M059J (cell line): ENCODE measurements at places on chromosomes 4 and X. TPM values are rescaled to one million over a fixed set of nuclear protein-coding genes. Genes with fewer than 3 reads are reported as not detected.

GRCh38 chr4:54742636-54743399, 85.1 kb downstream of the KIT start:
- DNase-seq, result no peak

Gene IL3RA
- not detected in 2 replicates for total RNA-seq

DNA sequence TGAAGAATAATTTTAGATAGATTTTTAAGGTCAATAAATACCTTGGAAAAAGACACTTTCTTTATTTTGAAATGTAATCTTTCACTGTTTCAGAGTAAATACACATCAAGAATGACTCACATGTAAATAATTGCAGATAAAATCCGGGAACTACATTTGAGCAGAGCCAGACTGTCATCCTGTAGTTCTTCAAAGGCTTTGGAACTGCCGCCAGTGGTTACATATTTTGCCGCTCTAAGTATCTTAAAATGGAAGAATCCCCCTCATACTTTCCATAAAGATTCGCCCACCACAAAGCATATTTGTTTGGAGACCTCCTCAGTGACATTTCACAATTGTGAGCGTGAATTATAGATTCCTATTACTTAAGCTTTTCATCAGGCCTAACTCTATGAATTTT, 607.8 kb upstream of the ZFP42 start:
- DNase-seq, result peak; percentile 55

Gene TMSB15C
- total RNA-seq, result 3.5 and 7.8 TPM in 2 replicates

Gene PLP2
- 147 and 217 TPM in 2 replicates for total RNA-seq

Gene AMMECR1
- total RNA-seq, result 18.5 and 29.5 TPM in 2 replicates

DNA sequence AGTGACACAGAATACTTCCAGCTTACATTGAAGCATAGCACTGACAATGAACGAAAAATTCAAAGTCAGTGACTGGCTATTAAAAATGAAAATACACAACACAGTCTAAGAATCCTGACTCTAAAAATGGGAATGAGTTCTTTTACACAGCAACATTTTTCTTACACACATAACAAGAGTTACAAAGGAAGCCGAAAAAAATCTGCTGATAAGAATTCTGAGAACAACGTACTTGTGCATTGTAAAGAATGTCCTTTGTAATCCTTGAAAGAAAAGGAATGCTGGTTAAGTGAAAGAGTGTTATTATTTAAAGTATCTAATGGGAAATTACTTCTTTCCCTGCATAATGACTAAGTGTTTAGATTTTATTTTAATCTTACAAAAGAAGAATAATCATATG, 199.4 kb downstream of the PRDM5 start:
- no peak for DNase-seq

Gene TMEM255A
- 1.9 and 2.6 TPM in 2 replicates for total RNA-seq

Gene TCEAL9
- total RNA-seq, result 261 TPM in 2 replicates

Gene CT45A2
- not detected in 2 replicates for total RNA-seq

- peak; percentile 57 for DNase-seq
Measured at GRCh38 chr4:47668810-47669408, 169.0 kb downstream of the CORIN start.

DNA sequence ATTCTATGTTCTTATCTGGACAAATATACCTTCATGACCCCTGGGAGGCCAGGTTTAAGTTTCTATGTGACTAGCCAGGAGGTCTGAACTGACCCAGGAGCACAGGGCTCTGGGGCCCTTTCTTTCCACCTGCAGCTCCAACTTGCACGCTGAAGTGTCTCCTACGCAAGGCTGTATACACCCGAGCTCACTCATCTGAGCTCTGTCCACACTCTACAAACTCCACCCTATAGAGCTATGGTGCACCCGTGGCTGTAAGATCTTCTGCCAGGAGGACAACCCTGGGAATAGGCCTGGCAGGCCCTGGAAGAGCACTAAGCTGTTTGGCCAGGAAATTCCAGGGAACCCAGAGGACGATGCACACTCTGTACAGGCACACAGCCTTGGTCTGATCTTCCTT, 60.6 kb upstream of the ATOH1 start:
- no peak for DNase-seq

Gene MAGEA1
- 8.0 and 11.7 TPM in 2 replicates for total RNA-seq

DNA sequence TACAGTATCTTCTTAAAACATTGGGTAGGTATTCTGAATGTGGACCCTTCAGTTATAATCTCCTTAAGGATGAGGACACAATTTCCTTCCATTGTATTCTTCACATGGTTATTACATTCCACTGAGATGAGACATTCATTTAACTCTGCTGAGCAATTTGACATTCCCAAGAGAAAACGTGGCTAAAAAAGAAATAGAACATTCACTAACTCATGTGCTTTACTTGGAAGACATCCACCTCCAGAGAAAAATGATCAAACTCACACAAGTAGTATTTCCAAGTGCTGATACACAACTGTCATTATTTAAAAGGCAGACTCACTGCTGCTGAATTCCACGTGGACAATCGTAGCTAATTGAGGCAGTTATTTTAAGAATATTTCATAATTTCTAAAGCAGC, 227.9 kb upstream of the ANKRD50 start:
- DNase-seq, result peak; percentile 92

DNA sequence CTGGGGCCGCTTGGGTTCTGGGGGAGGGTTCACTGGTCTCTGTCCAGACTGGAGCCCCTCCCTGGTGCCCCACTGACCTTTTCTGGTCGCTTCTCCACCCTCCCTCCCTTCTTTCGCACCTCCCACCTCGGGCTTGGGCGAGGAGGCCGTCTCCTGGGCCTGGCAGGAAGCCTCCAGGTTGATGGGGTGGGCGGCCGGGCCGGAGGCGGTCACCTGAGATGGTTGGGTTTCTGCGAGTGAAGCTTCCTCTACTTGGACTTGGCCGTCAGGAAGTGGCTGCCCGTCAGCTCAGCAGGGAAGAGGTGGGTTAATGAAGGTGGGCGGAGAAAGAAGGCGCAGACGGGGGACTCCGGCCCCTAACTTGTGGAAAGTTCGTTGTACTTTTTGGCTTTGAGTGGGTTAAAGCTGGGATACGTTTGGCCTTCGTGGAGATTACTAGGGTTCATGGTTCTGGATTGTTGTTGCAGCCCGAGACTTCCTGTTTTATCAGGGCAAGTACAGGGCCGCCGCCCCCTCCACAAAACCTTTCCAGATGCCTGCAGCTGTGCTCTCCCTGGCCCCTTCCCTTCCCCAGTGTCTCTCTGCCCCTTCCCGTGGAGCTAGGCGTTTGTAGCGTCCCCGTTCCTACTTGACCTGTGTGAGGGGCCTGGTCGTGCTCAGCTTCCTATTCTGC, 1.2 kb downstream of the AKAP17A start:
- no peak for DNase-seq

DNA sequence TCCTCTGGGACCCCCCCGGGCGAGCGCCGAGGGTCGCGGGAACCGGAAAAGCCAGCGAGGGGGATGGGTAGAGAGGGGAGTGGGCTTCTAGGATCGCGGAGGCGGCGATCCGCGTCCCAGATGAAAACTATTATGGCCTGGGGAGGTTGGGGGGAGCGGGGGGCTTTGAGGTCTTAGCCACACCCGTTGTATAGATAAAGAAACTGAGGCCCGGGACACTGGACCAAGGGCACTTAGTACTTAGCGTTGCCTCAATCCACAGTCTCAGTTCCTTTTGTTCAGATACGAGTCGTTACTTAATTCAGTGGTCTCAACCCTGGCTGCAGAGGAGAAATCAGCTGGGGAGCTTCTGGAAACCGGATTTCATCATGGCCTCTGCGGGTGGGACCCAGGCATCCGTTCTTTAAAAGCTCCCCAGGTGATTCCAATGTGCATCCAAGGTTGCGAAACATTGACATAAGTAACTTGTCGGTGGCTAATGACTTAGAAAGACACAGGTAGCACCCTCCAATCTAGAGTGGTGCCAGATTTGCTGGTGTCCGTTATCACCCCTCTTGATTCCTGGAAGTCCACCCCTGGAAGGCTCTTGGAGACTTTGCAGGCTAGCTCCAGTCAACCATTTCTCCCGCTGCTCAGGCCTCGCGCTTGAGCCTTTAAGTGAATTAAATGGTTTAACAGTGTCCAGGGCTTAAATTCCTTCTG, 90.7 kb downstream of the GEMIN8 start:
- no peak for DNase-seq

DNA sequence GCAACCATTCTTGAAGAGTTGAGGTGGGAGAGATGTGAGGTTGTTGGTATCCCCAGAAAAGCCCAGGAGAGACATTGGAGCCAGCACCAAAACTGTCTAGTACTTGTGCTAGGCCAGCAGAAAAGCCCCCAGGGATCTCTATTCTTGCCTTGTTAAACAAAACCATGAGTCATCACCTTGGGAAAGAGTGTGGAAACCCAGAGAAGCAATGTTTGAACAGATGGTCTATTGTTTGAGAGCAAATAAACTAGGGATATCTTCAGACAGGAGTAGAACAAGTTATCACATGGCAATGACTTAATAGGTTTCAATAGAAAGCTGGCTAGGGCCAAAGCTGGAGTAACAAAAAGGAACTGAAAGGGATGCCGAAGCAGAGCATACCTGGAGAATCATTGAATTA, 195.7 kb upstream of the CASK start:
- DNase-seq, result peak; percentile 93

Gene DMRTC1B
- total RNA-seq, result not detected in 2 replicates

- DNase-seq, result peak; percentile 13
Measured at GRCh38 chr4:24971192-24971591, 58.4 kb upstream of the CCDC149 start.

DNA sequence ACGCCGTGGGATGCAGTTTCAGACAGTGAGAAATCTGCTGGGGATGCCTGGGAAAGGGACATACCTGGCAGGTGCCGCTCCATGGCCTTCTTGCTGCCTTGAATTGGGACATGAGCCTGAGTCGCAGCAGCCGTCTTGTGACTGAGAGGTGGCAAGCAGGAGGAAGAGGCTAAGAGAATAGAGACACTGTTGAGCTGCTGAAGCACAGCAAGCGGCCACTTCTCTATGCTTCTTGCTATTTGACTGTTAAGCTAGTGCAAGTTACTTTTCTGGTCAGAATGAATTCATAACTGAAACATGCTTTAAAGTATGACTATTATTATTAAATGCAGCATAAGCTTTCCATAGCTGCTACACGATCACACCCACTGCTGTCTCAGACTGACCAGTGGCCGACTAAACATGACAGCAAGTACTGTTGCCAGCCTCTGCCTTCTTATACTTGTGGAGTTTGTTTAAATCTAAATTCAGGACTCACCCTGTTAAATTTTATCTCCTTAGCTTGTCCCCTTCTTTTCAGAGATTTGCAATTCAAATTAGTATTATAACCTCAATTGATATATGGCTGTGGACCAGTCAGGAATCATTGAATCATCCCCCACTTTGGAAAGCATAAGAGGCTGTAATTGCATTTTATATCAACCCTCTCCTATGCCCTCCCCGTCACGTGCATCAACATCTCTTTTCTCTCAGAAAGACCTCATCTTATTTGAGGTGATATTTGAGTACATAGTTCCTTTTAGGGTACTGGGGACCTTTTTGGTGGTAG, 24.8 kb upstream of the ACSL1 start:
- no peak for DNase-seq

DNA sequence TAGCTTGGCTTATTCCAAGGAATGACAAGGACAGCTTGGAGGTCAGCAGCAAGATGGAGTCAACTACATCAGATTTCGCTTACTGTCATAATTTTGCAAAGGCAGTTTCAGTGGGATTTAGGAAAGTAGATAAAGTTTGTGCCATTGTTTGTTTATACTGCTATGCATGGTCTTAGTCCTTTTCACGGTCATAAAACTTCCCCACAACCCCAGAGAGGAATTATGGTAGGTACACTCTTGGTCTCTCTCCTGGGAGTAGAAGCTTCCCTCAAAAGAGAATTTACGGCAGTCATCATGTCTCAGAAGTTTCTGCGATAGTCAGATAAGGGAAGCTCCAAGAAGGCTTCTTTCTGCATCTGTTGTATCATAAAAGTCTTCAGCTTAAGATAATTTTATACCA, 27.9 kb upstream of the HERC6 start:
- DNase-seq, result no peak

GRCh38 chr4:74364652-74365491, at the start of gene EREG:
TSS of gene EREG (plus strand) at chr4:74365145. CDS start at chr4:74365309, 164 bp downstream.
- peak; percentile 41 for DNase-seq

GRCh38 chrX:103817502-103817901, 14.6 kb downstream of the RAB9B start:
- DNase-seq, result peak; percentile 34

Gene BTC
- 0.54 and 8.2 TPM in 2 replicates for total RNA-seq
